Stimulated activated CD8-positive, alpha-beta memory T cell treated with anti-CD3 and anti-CD28 coated beads, Interleukin-4, amount 100 ng/mL, for 1 hour (primary cell): ENCODE measurements at places on chromosomes 11 and 22.

DNA sequence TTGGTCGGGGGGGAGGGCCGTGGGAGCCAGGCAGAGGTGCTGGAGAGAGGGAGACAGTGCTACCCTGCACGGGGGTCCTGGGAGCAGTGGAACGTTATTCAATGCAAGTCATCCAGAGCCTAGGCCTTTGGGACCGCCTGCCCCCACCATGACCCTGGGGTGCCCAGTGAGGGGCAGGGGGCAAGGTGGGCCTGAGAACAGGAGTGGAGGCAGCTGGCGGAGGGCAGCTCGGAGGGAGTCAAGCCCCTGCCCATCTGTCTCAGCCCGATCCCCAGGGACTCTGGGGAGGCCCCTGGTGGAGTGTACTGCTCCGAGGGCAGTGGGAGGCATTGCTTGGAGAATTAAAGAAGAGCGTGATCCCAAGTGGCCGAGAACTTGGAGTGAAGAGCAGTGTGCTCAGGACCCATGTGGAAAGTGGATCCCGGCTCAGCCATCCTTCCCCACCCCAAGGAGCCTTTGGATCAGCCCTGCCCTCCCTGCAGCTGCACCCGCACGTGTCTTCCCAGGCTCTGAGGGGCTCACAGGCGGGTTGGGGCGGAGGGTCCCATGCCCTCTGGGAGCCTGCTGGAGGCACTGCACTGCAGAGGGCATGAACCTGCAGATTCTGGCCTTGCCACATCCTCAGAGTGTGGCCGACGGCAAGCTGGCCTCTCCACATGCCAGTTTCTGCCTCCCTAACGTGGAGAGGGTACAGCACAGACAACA, 34.0 kb upstream of the SMIM38 start:
- no peak for DNase-seq

- no peak for DNase-seq
Observed at GRCh38 chr11:19905280-19905853, 192.7 kb downstream of the NAV2 start.

GRCh38 chr11:110044226-110044968, 48.8 kb upstream of the ZC3H12C start:
- no peak for DNase-seq

DNA sequence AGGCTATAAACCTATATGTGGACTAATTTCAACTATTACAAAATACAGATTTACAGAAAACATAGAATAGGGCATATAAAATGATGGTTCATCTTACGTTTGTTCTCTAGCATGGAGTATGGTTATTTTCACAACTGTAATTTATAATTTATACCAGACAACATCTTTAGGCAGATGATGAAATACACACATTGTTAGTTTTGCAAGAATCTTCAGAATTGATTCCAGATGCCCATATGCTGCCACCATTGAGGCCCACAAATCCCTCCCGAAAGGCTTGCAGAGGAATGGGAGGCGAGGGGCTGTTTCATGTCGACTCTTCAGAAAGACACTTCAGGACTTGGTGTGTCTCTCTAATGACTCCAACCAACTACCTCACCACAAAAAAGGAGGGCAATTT, 6.2 kb downstream of the PTPN5 start:
- DNase-seq, result no peak

- no peak for DNase-seq
Observed at GRCh38 chr11:102767800-102768199, 12.6 kb downstream of the MMP10 start.
